ENCODE measurements at places on chromosomes 2 and 18.

DNA sequence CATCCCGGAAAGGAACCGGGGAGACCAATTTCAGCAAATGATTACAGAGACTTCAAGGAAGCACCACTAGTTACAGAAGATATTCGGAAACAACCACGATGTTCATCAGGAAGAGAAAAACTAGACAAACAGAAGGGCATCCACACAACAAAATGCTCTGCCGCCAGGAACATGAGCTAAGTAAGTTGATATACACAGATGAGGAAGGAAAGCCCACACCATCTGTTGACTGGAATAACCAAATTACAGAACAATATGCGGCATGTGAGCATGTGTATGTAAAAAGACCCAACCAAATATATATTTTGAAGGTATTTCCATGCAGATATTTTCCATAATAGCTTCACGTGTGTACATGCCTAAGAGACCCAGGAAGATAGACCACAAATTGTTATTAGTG is 47.0 kb downstream of the ACKR3 start:
- DNase-seq, result no peak

GRCh38 chr2:135532581-135532980 is 1.3 kb downstream of the R3HDM1 start:
- DNase-seq, result no peak

DNA sequence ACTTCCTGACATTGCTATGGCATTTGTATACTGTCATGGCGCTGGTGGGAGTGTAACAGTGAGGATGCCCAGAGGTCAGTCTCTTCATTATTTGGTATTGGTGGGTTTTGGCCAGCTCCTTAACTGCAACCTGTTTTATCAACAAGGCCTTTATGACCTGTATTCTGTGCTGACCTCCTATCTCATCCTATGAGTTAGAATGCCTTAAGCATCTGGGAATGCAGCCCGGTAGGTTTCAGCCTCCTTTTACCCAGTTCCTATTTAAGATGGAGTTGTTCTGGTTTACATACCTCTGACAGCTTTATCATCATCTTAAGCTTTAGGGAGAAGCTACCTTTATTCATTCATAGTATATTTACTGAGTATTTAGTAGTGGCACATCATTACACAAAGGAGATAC is 103.8 kb downstream of the RAPGEF4 start:
- no peak for DNase-seq

DNA sequence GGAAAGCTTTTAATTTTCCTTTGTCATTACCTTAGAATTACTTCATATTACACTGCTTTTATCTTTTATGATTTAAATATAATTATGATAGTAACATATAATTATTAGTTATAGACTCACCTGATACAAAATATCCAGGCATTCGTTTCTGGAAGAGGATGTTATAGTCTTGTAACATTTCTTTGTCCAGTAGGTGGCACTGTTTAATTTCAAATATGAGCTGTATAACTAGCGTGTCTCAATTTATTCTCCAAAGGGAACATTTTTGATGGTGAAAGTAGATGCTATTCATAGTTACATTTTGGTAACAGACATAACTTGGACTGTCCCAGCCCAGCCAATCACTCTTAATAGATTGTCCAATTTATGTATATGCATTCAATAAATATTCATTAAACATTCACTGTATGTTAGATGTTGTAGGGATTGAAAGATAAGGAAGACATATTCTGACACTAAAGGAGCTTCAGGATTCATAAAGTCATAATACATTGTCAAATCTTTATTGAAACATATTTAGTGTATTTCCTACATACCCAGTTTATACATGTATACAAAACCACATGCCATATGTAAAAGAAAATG is 19.2 kb downstream of the DAW1 start:
- DNase-seq, result no peak

DNA sequence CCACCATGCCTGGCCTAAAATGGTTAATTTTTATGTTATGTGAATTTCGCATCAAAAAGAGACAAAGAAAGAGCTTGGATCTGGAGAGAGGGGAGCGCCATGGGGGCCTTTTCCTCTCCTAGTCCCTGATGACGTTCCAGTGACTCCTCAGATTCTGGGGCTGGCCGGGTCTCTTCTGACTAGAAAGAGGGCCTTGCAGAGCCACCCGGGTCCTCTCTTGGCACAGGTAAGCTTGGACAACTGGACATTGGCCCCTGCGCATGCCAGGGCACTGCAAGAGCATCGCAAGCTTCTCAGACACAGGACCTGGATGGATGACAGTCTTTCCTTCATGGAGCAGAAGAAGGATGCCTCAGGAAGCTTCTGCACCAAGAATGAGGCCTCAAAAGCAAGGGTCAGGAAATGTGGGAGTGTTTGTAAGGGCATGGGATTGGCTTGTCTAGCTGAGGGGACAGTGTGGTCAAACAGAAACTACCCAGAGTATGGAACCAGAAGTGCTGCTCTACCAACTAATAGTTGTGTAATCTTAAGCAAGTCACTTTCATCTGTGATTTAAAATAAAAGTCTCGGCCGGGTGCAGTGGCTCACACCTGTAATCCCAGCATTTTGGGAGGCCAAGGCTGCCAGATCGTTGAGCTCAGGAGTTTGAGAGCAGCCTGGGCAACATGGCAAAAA is 35.2 kb downstream of the FOSL2 start:
- no peak for DNase-seq

GRCh38 chr2:144006139-144006538 is 513.8 kb downstream of the ZEB2 start:
- no peak for DNase-seq

DNA sequence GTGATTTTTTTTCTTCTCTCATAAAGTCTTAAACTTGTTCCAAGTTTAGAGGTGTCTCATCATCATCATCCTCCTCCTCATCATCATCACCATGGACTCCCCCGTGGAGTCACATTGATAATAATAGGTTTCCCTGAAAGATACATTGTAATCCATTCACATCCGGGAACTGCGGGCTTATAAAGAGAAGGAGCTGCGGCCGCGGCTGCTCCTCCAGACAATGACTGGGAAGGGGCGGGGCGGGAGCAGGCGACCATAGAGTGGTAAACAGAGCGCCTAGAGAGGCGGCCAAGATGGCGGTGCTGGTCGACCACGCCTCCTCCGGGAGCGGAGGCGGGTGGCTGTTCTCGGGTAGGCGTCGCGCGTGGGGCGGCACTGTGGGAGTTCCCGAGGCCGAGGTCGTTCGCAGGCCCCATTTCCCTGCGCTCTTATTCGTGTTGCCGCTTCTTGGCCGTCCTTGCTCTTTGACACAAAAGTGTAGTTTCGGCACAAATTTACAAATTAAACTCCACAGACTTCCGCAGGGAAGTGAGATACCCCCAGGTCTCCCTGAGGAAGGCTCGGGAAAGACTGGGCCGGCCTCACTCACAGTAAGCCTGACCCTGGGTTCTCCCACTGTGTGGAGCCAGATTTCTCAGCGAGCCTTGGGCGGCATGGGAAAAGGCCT is 1.8 kb upstream of the TCF4 start:
- peak; percentile 84 for DNase-seq

GRCh38 chr18:65938592-65939372 is 188.0 kb downstream of the CDH7 start:
- no peak for DNase-seq

DNA sequence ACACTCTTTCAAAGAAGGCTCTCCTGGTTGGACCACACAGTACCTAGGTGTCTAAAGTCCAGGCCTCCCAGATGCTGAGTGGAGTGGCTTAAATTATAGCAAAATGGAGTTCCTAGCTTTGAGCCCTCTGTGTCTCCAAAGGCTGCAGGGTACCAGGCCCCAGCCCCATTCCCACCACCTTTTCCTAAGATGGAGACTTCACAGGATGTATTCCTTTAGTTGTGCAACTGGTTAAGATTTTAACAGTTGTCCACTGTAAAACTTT is 4.9 kb downstream of the SMAD7 start:
- DNase-seq, result no peak

DNA sequence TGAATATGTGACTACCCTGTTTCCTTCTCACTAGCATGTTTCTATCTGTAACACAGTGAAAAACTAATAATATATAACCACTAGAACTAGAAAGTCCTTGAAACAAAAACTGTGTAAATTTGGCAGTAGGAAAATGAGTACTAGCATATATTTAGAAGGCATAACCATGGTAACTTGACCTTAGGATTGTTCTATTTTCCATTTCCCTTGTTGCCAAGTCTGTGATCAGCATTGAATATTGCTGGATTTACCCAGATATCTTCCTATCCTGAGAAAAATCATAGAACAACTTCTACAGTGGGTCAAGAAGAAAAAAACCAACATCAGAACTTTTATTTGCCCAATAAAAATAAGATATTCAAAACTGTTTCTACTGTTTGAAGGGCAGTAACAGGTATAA is 563.9 kb upstream of the NRXN1 start:
- no peak for DNase-seq

GRCh38 chr2:157831573-157832315 is 44.4 kb downstream of the ACVR1 start:
- no peak for DNase-seq

DNA sequence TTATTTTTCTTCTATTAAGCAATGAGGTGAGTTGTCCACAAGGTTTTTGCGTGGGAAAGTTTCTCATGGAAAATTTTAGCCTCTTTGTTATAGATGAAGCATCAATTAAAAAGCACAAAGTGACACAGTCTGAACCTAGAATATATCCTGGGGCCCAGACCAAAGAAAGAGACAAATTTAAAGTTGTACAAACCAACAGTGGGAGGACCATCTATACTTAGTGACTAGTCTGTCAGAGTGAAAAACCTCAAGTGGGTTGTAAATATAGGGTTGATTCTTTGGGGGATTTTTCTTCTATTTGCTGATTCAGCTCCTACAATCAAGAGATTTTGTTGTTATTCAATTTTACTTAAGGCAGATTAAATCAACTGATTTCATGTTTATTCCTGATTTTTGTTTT is 256.2 kb downstream of the SATB2 start:
- DNase-seq, result no peak

DNA sequence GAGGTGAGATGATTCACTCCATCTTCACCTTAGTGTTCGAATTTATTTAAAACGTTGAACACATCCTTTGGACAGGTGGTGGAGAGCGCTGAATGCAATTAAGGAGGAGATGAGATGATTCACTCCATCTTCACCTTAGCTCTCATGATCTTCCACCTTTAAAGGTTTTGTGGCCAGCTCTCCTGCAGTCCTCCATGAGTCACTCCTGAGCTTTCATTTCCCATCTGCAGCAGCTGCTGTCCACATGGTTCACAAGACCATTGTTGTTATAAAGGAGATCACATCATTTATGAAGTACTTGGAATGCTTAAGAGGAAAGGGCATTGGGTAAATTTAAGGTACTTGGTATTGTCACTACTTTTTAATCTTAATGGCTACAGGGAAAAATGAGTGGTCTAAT is 298.5 kb downstream of the PAX3 start:
- no peak for DNase-seq

- no peak for DNase-seq
Observed at GRCh38 chr18:62510789-62511188, 12.0 kb upstream of the ZCCHC2 start.

DNA sequence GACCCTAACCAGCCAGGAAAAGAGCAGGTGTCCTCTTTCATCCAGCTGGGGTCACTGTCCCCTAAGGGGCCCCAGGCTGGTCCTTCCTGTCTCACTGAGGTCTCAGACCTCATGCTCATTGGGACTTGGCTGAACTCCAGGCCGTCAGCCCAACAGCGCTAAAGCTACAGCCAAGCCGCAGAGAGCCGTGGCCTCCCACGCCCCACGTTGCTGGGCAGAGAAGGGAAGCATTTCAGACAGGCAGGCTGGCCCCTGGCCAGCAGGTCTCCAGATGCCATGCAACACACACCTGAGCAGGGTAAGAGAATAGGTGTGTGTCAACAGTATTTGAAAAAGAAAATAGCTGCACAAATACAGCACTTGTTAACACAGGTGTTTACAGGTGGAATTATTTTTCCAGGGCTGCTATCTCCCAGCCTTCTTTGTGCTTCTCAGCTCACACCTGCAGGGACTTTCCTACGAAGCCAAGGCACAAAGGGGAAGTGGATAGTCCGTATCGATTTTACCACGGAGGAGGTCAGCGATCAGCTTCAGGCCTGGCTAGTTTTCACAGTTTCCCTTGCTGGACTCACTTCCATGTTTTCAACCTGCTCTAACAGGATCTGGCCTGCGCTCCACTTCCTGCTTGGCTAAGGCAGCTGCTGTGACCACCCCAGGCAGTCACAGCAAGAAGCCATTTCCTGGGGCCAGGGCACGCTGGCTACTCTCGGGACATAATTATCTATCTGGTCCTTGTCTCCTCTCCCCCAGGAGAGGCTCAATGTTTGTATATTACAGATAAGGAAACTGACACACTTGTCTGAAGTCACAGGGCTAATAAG is 156.1 kb upstream of the ID2 start:
- DNase-seq, result no peak

DNA sequence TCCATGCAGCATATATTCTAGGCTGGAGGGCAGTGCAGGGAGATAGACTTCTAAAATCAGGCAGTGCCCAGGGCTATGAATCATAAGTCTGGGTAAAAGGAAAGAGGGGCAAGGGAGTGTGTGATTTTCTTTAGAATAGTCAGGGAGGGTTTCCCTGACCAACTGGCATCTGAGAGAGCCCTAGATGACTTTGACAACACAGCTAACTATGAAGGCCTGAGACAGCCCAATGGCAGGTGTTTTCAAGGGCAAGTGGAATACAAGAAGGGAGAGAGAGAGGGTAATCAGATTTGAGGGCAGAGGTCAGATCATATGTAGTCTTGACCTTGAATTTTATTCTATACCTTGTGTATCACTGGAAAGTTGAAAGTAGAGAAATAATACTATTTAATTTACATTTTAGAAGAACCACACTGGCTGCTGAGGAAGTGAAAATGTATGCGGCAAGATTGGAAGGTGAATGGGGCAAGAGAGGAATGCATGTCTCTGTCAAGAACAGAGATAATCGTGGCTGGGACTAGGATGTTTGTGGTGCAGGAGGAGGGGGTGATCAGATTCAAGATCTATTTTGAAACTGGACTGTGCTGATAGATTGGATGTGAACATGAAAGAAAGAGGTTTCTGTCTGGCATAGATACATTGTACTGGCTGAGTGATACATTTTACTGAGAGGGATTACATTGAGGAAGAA is 1.9 kb upstream of the ITGB6 start:
- DNase-seq, result no peak

DNA sequence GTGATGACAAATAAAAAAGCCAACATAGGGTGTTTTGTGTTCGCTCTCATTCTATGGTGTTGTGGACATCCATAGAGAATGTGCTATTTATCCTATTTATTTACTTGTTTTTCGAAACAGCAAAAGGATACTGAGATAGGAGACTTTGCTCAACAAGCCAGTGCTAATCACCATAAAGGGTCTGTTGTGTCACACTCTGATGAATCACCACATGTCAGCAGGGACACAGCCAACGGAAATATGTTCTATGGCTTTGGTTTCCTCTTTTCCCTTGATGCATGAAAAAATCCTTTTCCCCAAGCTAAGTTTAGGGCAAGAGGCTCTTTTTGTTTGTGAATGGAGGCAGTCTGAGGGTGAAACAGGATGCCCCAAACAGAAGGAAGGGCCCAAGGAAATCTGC is 154.3 kb downstream of the RNF152 start:
- DNase-seq, result no peak

All from activated B cell treated with CpG ODN at 0.5 μM for 24 hours (primary cell).